Hepatocyte (in vitro differentiated cells): ENCODE measurements at places on chromosomes 3 and 15. TPM values are rescaled to one million over a fixed set of nuclear protein-coding genes. Genes with fewer than 3 reads are reported as not detected.

The TAGLN3 gene
- total RNA-seq, result 1.9 and 2.1 TPM in 2 replicates

DNA sequence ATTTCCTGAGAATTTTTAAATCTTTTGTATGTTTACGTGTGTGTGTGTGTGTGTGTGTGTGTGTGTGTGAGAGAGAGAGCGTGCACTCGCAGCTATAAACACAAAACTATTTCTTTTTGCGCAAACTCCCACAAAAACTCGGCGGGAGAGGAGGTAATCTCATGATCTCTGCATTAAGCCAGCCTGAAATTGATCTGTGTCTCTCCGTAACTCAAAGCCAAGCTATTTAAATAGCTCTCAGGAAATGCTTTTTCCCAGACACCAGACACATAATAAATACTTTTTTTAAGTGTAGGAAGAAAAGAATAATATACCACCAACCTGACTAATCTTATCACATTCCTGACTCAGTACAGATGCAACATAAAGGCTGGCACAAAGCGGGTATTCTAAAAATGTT is 226.8 kb downstream of the MAGI1 start:
- DNase-seq, result no peak
- H3K36me3 ChIP-seq, result no peaks in the 10 kb centered on the region
- H3K4me3 ChIP-seq, result no peak overlapping the region
- peaks cover 10% of the 10 kb centered on the region for H3K4me1 ChIP-seq

DNA sequence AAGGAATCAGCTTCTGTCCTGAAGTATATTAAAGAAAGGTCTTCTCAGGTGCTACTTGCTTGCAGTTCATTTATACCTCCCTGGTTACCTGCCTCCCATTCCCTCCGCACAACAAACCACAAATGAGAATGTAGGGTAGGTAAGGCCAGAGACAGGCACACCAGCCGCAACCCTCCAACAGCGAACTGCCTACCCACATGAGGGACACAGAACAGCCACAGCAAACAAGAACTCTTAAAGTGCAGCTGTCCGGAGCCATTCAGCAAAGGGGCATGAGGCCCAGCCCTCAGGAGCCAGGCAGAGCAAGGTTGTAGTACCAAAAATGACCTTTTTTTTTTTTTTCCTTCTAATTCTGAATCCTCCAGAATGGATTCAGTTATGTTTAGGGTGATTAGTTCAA is 52.4 kb downstream of the SPSB4 start:
- no peaks in the 10 kb centered on the region for H3K36me3 ChIP-seq
- peaks cover 8% of the 10 kb centered on the region for H3K4me1 ChIP-seq
- DNase-seq, result no peak
- no peaks in the 10 kb centered on the region for H3K27me3 ChIP-seq
- no peak overlapping the region for H3K27ac ChIP-seq
- no peak overlapping the region for H3K4me3 ChIP-seq

GRCh38 chr3:66989860-66990696 is 8.0 kb upstream of the KBTBD8 start:
- H3K36me3 ChIP-seq, result no peaks in the 10 kb centered on the region
- H3K27ac ChIP-seq, result no peak overlapping the region
- no peaks in the 10 kb centered on the region for H3K4me1 ChIP-seq
- peaks cover 6% of the 10 kb centered on the region for H3K27me3 ChIP-seq

DNA sequence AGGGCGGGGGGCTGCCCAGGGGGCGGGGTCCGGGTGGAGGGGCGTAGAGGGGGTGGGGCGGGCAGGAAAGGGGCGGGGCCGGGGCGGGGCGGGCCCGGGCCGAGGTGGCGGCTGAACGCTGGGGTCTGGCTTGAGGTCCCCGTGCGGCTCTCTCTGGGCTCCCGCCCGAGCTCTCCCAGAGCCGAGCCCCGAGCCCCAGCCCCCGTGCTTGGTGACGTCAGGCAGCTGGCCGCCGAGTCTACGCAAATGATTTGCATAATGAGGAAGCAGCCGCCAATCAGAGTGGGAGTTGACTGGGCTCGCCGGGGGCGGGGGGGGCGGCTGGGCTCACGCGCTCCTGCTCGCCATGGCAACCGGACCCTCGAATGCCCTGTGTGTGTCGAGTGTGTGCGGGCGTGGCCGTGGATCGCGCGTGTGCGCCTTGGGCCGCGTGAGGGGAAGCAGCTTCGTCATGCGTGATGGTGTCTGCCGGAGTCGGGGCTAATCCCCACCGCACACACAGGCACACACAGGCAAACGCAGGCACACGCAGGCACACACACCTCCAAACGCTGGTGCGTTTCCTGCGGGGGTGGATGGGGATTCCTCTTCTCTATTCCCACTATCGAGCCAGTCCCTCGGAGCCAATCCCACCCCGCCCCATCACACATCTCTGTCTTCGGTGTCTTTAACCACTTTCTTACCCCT is at the start of gene CELF6:
Gene CELF6, minus strand, starts transcription at position 173 of the 687 bp plus-strand sequence. CDS start 283 bp downstream, outside the sequence.
- peaks cover 6% of the 10 kb centered on the region for H3K27me3 ChIP-seq
- peak within 1 kb of the TSS; percentile 48 for H3K27ac ChIP-seq
- H3K36me3 ChIP-seq, result no peaks in the 10 kb centered on the region
- peak; percentile 89 for DNase-seq

DNA sequence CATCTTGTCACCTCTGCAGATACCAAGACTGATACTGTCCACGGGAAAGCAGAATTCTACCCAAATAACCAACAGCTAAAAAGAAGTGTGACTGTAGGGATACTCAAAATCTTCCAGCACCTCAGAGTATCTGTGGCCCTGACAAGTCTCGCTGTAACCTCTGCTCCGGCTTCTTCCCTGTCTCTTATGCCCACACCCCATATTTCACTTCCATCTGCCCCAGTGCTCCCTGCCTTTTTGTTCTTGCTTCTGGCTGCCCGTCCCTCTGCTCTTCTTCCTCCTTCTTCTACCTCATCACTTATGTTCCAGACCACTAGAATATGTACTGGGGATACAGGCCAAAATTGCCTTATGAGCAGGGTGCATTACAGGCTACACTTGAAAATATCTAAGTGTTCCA is 45.4 kb downstream of the CRTAP start:
- DNase-seq, result no peak
- H3K27me3 ChIP-seq, result no peaks in the 10 kb centered on the region
- H3K4me1 ChIP-seq, result no peaks in the 10 kb centered on the region

The GOLGA8J gene
- total RNA-seq, result 0.13 TPM in 1 of 2 replicates, not detected in the other

The TLR9 gene
- not detected in 2 replicates for total RNA-seq

DNA sequence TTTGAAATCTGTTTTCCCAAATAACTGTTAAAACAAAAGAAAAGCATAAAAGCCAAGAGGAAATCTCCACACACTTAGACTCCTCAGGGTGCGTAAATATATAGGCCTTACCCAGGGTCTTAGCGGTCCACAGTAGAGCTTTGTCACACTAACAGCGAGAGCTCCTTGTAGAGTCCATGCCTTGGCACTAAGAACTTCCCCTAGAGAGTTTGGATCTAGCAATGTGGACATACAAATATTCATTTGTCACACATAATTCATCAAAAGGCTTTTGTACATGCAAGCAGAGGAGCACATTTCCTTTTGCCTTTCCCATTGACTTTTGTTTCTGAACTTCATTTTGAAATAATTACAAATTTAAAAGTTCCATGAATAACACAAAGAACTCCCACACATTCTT is 11.0 kb upstream of the SLMAP start:
- no peak overlapping the region for H3K4me3 ChIP-seq
- H3K27ac ChIP-seq, result no peak overlapping the region
- H3K4me1 ChIP-seq, result no peaks in the 10 kb centered on the region
- H3K27me3 ChIP-seq, result no peaks in the 10 kb centered on the region

The TUBGCP4 gene
- total RNA-seq, result 12.0 and 13.4 TPM in 2 replicates

- DNase-seq, result no peak
- H3K4me1 ChIP-seq, result no peaks in the 10 kb centered on the region
- no peaks in the 10 kb centered on the region for H3K27me3 ChIP-seq
- H3K4me3 ChIP-seq, result no peak overlapping the region
These were observed 228.9 kb downstream of the SNRPN start for GRCh38 chr15:25183581-25184251.

- no peaks in the 10 kb centered on the region for H3K27me3 ChIP-seq
- peaks cover 3% of the 10 kb centered on the region for H3K4me1 ChIP-seq
- no peak for DNase-seq
- H3K36me3 ChIP-seq, result no peaks in the 10 kb centered on the region
- peak overlapping the region; percentile 39 for H3K27ac ChIP-seq
These were observed 10.9 kb downstream of the ACSBG1 start for GRCh38 chr15:78223396-78224022.

DNA sequence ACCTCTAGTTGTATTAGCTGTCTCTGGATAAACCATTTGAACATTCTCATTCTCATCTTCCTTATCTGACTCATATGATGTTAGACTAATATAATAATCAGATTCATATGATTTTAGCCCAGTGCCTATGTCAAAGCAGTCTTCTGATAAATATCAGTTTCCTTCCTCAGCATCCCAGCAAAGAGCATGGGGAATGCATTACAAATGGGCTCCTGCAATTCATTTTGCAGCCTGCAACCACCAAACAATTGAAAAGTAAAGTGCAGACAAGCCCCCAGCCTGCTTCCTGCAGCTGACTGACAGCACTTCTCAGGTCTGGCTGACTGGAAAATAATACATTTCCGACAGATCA is 78.2 kb upstream of the STAC start:
- no peak overlapping the region for H3K4me3 ChIP-seq
- H3K27me3 ChIP-seq, result no peaks in the 10 kb centered on the region
- H3K27ac ChIP-seq, result no peak overlapping the region
- DNase-seq, result no peak

The MSL2 gene
- total RNA-seq, result 14.2 and 20.2 TPM in 2 replicates

The DAG1 gene
- 59.9 and 63.7 TPM in 2 replicates for total RNA-seq

GRCh38 chr3:197021729-197022404 is 7.8 kb downstream of the MELTF start:
- H3K36me3 ChIP-seq, result no peaks in the 10 kb centered on the region
- H3K27me3 ChIP-seq, result no peaks in the 10 kb centered on the region
- H3K4me3 ChIP-seq, result no peak overlapping the region
- DNase-seq, result no peak

GRCh38 chr3:11407644-11408043 is 135.4 kb downstream of the ATG7 start:
- no peak overlapping the region for H3K4me3 ChIP-seq
- H3K4me1 ChIP-seq, result no peaks in the 10 kb centered on the region
- no peaks in the 10 kb centered on the region for H3K36me3 ChIP-seq
- no peak overlapping the region for H3K27ac ChIP-seq

The AADACL2 gene
- total RNA-seq, result 0.10 and 0.24 TPM in 2 replicates

The ULK4 gene
- 6.5 and 9.1 TPM in 2 replicates for total RNA-seq

- H3K27me3 ChIP-seq, result no peaks in the 10 kb centered on the region
- no peaks in the 10 kb centered on the region for H3K4me1 ChIP-seq
- H3K4me3 ChIP-seq, result no peak overlapping the region
- no peaks in the 10 kb centered on the region for H3K36me3 ChIP-seq
- H3K27ac ChIP-seq, result no peak overlapping the region
These were observed 732.4 kb downstream of the CADM2 start for GRCh38 chr3:85691196-85691595.

The SLCO3A1 gene
- total RNA-seq, result 1.3 and 1.5 TPM in 2 replicates

The CNTN3 gene
- total RNA-seq, result 10.5 and 12.1 TPM in 2 replicates

DNA sequence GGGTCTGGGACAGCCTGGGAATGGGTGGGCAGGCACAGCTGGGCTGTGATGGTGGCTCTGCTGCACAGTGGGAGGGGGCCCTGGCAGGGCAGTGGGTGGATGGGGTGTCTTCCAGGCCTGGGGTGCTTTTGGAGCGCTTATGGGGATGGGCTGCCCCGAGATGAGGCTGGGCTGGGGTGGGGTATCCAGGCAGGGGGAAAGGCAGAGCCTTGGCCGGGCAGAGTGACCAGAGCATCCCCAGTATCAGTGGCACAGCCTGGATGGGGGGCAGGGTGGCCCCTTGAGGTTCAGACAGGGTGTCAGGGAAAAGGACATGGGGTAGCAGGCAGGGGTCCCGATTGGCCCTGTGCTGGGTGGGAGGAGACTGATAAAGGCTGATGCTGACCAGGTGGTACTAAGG is 26.6 kb downstream of the HDAC11 start:
- no peak for DNase-seq
- H3K36me3 ChIP-seq, result no peaks in the 10 kb centered on the region
- H3K4me3 ChIP-seq, result no peak overlapping the region
- H3K27ac ChIP-seq, result peak overlapping the region; percentile 39
- peaks cover 12% of the 10 kb centered on the region for H3K4me1 ChIP-seq

The STXBP5L gene
- 0.24 and 0.53 TPM in 2 replicates for total RNA-seq

DNA sequence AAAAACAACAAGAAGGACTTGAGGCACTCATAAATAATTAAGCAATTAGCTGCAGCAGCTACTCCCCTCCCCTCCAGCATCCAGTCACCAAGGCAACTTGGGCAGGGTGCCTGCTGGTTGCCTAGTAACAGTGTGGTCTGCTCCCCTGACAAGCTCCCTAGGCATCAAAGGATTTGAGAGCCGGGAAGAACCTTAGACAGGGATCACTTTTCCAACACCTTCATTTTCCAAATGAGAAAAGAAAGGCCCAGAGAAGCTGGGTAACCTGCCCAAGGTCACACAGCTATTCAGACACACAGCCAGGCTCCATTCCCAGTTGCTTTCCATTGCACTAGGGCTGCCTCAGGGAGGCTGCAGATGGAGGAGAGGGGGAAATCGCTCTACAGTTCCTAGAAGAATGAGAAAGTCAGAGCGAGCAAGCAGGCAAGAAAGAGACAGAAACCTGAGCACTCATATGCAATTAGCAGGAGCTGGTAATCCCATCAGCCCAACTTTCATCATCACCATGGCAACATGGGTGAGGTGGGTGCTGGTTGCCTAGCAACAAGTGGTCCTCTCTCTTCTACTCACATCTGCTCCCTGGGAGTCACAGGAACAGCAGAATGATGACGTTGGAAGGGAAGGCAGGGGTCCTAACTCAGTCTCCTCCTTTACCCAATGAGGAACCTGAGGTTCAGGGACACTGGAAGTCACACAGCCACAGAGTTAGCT is 3.6 kb upstream of the EIF4E3 start:
- no peak overlapping the region for H3K4me3 ChIP-seq
- H3K27me3 ChIP-seq, result peaks cover 17% of the 10 kb centered on the region
- peaks cover 5% of the 10 kb centered on the region for H3K4me1 ChIP-seq
- H3K36me3 ChIP-seq, result no peaks in the 10 kb centered on the region
- H3K27ac ChIP-seq, result no peak overlapping the region

GRCh38 chr3:131772269-131773026 is 262.4 kb downstream of the CPNE4 start:
- H3K27me3 ChIP-seq, result no peaks in the 10 kb centered on the region
- H3K27ac ChIP-seq, result no peak overlapping the region
- no peak for DNase-seq
- H3K36me3 ChIP-seq, result no peaks in the 10 kb centered on the region

The CLDN16 gene
- total RNA-seq, result 0.77 and 1.3 TPM in 2 replicates

GRCh38 chr3:191473661-191474198 is 12.8 kb downstream of the PYDC2 start:
- no peak for DNase-seq
- H3K27me3 ChIP-seq, result no peaks in the 10 kb centered on the region
- no peak overlapping the region for H3K27ac ChIP-seq
- no peak overlapping the region for H3K4me3 ChIP-seq

DNA sequence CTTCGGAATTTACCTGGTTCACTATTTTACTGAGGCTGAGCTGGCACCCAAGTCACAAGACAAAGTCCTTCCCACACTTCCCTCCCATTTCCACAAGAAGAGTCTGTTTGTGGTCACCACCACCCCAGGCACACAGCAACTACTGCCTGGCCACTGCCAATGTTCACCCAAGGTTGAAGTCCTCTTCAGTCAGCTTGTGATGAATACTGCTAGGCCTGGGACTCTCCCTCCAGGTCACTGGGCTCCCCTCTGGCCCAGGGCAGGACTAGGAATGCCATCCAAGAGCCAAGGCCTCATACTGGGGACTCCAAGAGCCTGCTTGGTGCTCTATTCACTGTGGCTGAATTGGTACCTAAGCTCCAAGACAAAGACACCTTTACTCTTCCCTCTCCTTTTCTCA is 30.4 kb upstream of the COLQ start:
- no peaks in the 10 kb centered on the region for H3K36me3 ChIP-seq
- no peaks in the 10 kb centered on the region for H3K4me1 ChIP-seq
- H3K27me3 ChIP-seq, result no peaks in the 10 kb centered on the region
- H3K27ac ChIP-seq, result no peak overlapping the region
- H3K4me3 ChIP-seq, result no peak overlapping the region
- DNase-seq, result no peak
